ENCODE measurements at places on chromosomes 1 and 21.

GRCh38 chr21:26389971-26390641, 183.0 kb downstream of the CYYR1 start:
- DNase-seq, result no peak

GRCh38 chr1:66779475-66780078, 21.5 kb downstream of the INSL5 start:
- no peak for DNase-seq

DNA sequence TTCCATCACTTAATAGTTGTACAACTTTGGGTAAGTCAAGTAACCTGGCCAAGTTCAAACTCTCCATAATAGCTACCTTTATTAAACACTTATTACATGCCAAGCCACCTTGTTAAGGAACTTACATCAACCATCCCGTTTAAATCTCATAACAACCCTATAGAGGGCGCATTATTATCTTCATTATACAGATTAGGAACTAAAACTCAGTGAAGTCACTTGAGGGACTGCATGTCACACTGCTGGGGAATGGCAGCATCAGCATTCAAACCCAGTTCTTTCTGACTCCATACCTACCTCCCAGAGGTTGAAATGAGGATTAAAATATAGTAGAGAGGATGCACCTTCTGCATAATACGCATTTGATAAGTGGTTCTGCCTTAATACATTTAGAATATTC, 47.1 kb upstream of the PLA2G2C start:
- no peak for DNase-seq

- DNase-seq, result no peak
These were observed 1.0 kb downstream of the DDAH1 start for GRCh38 chr1:85463731-85464496.

DNA sequence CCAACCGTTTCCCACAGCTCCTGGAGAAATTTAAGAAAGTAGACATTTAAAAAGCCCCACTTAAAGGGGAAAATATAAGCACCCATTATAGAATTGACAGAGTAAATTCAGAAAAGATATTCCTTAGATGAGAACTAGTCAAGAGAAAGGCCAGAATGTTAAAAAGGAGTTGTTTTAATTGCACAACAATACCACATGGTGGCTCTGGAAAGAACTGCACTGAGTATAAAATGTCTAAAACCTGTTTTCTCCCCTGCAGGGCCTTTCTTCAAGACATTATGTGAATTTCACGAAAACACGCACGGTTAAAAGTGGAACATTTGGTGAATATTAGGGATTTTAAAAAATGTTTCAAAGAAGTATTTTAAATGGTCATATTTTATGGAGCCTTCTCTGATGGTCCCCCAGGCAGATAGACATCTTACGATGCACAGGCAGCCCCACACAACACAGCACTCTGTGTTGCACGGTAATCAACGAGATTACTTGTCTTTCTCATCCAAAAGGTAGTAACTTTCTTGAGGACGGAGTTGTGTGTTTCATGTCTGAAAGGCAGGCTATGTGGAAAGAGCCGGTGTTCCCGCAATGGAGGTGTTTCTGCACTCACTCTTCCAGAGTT, 101.9 kb downstream of the PRRX1 start:
- peak; percentile 12 for DNase-seq

DNA sequence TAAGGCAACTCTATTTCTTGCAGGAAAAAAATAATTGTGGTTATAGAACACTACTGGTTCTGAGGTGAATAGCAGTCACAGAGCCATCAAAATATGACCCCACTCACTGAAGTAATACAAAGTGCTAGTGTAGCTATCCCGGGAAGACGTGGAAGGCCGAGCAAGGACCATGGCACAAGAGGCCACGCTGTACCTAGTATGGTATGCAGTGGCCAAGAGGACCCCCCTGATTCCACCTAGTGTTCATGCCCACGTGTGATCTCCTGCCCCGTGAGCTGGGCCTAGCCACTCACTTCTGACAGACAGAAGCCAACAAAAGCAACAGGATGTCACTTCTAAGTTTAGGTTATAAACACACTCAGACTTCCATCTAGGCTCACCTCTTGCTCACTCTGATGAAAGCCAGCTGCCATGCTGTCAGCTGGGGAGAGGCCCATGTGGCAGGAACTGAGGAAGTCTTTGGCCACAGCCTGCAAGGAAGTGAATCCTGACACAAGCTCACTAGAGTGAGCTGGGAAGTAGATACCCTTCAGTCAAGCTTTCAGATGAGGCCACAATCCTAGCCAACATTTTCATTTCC, 21.7 kb upstream of the LSS start:
- no peak for DNase-seq

DNA sequence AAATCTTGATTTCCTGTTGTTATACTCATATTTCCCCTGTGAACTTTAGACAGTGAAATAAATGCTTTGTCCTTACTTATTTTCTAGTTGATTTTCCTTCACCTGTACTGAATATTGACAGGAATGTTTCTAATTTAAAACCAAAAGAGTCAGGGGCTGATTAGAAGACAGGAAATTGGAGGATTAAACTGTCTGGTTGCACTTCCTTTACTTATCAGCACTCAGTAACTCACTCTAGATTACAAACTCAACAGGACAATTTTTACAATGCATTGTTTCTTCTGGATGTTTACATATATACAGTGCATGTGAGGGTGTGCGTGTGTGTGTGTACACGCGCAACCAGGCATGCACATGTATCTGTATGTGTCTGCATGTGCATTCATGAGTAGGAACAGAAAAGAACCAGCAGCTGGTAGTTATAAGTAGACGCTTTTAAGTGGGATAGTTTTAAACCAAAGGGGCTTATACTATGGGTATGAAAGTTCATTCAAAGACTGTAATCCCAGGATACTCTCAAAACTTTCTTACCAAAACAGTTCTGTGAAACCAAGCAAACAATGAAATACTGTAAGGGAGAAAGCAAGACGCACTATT, 212.0 kb upstream of the NFIA start:
- DNase-seq, result no peak

DNA sequence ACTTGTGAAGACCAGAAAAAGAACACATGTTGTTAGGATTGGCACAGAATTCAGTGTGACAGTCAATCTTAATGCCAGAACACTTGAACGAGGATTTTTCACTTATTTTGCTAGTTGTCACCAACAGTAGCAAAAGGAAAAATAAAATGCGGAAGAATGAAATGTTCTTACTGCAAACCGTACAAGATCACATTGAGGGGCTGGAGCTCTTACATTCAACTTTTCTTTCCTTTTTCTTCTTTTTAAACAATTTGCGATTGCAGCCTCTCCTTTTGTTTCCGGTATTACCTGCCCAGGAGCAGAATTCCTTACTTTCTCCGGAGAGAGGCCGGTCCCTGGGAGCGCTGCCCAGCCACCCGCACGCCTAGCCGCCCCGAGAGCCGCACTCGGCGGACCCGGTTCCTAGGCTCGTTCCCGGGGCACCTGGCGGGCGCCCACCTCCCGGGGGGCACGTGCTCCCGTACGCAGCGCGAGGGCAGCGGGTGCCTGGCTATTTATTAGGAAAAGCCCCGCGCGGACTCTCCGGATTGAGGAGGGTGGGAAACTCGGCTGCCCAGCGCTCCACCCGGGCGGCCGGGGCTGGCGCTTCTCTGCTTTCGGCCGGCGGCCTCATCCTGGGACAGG, 1.2 kb upstream of the CAMTA1 start:
- DNase-seq, result no peak

DNA sequence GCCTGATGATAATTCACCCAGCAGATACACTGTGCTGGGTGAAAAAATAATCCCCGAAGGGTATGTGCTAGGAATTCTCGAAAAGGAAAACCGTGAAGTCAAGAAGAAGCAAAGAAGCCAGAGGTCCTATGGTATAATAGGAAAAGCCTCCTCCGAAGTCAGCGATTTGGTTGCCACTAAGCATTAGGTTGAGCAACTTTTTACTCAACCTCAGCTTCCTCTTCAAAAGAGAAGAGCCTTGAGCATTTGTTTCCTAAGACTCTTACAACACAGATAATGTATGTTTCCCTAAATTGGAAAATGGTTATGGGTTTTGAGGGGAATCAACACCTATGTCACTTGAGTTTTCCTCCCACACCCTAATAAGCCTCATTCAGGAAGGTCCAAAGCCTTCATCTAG, 21.3 kb upstream of the MNDA start:
- no peak for DNase-seq

DNA sequence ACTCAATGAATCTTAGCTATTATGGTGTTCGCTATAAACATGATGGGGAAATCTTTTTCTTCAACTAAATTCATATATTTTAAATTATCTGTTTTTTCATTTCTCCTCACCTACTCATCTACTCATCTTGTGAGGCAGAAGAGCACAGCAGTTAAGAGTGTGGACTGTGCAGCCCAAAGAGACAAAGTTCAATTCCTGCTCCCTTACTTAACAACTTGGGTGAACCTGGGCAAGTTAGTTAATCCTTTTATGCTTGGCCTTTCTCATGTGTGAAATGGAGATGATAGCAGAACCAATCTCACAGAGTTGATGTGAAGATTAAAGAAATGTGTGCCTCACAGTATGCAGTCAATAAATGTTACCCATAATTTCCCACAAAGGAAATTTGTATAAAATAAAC, 168.2 kb downstream of the GPATCH2 start:
- DNase-seq, result no peak

DNA sequence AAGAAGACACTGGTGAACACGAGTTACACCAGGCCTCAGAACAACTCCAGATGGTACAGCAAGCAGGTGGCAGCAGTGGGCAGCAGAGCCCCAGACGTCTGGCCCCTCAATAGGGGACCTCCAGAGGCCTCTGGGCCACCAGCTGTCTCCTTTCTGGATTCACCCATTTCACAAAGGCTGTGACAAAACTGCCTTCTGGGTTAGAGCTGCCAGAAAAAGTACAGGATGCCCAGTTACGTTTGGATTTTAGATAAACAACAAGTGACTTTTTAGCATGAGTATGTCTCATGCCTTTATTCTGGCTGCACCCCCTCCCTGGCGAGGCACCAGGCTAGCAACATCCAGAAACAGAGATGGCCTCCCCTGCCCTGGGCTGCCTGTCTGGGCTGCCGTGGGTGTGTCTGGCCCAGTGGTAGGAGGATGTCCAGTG, 30.1 kb downstream of the ITPKB start:
- no peak for DNase-seq

GRCh38 chr1:241990040-241990439, 8.9 kb downstream of the MAP1LC3C start:
- no peak for DNase-seq

- no peak for DNase-seq
These were observed 549.9 kb downstream of the PLPP3 start for GRCh38 chr1:56029319-56030003.

DNA sequence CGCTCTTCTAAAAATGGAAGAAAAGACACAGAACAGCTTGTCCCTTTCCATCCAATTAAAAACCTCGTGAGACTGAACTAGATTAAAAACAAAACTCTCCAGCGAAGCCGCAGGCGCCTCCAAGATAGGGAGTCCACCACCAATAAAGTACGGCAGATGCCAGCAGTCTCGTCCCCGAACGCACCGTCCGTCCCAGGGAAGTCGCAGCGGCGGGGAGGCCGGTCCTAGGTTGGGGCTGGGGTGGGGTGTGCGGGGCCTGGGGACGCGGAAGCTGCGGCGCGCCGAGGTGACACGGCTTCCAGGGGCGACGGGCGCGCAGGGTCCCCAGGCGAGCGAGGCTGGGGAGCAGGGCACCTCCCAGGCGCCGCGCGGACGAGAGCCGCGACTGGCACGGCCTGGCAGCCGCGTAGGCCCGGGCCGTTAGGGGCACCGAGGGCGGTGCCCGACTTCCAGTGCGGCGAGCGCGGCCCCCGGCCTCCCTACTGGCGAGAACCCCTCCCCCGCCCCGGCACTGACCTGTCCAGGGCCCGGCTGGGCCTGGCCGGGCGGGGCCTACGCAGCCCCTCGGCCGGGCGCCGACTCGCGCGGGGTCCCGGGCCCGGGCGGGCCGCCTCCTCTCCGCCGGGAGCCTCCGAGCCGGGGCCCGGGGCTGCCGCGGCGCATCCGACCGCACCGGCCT, 28.3 kb upstream of the A3GALT2 start:
- DNase-seq, result peak; percentile 51

DNA sequence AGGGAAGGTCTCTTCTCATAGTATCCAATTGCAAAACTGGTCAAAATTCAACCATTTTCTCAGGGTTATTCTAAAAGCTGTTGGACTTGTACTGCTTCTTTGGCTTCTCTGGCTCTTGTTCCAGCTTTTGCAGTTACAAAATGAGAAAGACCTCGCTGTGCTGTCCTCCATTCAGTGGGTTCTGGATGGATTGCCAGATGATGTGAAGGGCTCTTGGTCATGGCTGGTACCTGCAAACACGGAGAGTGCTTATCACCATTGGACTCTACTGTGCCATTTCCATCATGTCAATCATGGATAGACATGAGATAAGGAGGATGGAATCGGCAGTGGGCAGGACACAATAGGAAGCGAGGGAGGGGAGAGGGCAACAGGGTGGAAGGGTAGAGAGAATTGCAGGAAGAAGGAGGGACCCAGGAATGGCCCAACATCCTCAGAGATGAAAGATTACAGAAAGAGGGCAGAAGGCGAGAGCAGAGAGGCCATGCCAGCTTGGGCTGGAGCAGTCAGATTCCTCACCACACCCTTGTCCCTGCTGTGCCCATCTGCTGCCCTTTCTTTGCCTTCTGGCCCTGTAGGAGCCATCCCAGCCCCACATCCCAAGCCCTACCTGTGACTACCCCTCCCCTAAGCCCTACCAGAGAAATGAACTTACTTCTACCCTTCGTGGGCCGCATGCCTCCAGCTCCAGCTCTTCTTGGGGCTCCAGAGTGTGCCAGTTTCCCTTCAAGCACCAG, 70.3 kb downstream of the HIVEP3 start:
- no peak for DNase-seq

GRCh38 chr1:32500387-32501209, 35.7 kb downstream of the ZBTB8B start:
- peak; percentile 35 for DNase-seq

DNA sequence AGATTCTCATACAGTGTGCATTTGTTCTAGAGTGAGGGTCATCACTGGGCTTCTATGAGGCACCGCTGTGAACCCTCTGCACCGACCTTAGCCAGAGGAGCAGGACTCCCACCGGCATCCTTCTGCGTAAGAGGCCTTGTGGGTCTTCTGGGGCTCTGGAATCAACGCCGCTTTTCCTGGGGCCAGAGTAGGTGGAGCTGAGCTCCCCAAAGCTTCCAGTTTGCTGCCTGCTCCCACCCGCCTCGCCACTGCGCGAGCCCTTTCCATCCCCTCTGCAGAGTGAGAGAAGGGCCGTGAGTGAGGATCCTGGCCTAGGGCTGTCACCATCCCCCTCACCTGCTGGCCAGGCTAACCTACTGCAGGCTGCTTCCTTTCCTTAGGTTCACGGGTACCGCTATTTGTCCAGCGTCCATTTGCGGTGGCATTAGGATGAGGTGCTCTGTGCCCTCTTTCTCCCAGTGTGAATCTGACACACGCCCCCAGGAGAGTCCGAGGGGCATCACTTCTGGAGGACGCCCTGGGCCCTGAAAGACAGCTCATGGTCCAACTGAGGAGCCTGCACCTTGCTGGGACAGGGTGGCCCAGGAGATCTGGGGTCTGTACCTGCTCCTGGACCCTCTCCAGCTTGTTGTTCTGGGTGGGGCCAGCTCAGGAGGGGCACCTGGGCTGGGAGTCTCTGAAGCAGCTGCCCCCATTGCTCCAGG, 36.2 kb downstream of the UMODL1 start:
- no peak for DNase-seq

GRCh38 chr1:176159993-176160392, 47.1 kb downstream of the COP1 start:
- DNase-seq, result no peak
